ENCODE measurements at places on chromosomes 7 and 10.

DNA sequence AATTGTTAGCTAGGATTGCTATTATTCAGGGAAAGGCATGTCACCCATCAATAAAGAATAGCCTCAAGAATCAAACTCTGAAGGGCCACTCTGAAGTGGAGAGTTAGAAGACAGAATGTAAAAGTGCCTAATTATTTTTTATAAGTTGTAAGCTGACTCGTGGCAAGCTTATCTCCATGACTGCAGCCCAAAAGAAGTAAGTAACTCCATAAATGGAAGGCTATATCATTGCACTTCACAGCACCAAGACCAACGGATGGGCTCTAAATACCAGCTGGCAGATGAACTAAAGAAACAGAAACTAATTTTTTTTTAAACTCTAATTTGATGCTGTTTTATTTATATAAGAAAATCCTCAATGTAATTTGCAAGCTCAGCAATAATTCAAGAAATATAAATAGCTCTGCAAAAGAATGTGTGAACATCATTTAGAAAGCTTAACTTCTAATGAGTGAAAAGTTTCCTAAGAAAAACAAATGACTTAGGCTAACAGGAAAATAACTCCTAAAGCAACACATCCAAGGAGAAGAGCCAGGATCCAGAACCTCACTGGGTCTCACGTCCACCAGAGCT lies 165.5 kb downstream of the SNX13 start:
- DNase-seq: peak; percentile 32

GRCh38 chr10:69446650-69447151 lies 4.6 kb upstream of the TSPAN15 start:
- peak; percentile 59 for DNase-seq

GRCh38 chr10:52627279-52627678 lies 145.3 kb downstream of the MBL2 start:
- no peak for DNase-seq

- DNase-seq: peak; percentile 87
Measured at GRCh38 chr10:102455893-102456471, 4.6 kb upstream of the C10orf95 start.

DNA sequence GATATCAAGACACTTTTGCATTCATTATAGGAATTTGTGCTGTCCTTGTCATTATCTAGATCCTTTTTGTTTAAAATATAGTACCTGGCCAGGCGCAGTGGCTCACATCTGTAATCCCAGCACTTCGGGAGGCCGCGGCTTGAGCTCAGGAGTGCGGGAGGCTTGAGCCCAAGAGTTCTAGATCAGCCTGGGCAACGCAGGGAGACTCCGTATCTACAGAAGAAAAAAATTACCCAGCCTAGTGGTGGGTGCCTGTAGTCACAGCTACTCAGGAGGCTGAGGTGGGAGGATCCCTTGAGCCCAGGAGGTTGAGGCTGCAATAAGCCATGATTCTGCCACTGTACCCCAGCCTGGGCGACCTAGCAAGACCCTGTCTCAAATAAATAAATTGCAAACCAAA lies 621 bp upstream of the MORN4 start:
- DNase-seq: peak; percentile 25

GRCh38 chr7:156151658-156152057 lies 339.4 kb upstream of the SHH start:
- no peak for DNase-seq

DNA sequence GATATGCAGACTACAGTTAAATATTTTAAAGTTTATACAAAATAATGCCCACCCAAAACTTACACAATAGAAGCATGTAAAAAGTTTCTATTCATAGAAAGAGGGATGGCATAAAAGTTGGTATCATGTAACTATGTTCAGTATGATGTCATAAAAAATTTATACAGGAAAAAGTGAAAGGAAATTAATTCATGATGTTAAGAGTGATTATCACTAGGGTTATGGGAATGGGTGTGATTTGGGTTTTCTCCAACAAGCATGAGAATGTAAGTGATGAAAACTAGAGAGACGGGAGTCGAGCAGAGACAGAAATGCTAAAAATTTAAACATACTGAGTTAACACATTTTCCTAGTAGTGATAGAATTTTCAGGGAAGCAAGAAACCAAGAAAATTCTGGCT lies 52.7 kb downstream of the GDI2 start:
- DNase-seq: no peak

- no peak for DNase-seq
Measured at GRCh38 chr10:130637089-130637676, 501.0 kb downstream of the GLRX3 start.

DNA sequence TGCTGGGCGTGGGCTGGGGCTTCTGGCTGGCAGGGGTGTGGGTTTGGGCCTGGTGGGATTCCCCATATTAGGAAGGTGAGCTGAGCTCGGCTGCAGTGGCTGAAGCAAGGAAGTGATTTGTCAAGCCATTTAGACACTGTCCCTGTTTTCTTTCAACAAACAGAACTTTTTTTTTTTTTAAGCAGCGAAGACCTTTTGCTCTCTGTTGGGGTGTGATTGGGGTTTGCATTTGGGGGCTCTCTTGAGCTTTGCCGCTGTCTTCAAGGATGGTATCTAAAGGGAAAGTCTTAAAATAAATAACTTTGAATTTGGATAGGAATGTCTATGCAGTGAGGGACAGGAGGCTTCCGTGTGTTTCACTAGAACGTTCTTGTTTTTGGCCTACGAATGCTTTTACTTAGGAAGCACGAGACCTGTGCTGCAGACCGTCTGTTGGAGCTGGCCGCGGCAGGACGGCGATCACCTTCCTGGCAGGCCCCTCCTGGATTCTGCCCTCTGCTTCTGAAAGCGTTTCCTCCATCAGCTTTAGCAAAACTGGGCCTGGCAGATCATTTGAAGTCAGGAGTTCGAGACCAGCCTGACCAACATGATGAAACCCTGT lies 43.9 kb downstream of the FOXK1 start:
- DNase-seq: no peak

DNA sequence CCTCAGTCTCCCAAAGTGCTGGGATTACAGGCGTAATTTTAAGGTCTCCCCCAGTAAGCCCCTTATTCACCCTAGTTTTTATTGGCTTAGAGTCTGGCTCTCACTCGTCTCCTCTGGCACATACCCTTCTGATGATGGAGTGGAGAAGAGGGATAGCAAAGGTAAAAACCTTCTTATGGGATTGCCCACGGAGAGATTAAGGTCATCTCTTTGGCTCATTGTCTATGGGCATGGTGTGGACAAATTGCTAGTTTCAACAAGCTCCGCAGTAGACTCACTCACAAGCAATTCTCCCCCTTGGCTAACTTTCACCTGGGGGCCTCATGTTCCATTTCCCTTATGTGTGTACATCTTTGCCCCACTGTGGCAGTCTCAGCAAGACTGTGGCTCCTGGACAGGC lies 22.4 kb upstream of the TSGA13 start:
- DNase-seq: no peak

- DNase-seq: no peak
Measured at GRCh38 chr10:48266528-48266927, 8.0 kb downstream of the FRMPD2 start.
